ENCODE measurements at places on chromosomes 16 and 17.

GRCh38 chr17:35930211-35931065 lies at the start of gene RDM1:
RDM1 (minus strand) TSS chr17:35930773; CDS start chr17:35930727, 46 bp downstream.
- DNase-seq, result peak; percentile 56

DNA sequence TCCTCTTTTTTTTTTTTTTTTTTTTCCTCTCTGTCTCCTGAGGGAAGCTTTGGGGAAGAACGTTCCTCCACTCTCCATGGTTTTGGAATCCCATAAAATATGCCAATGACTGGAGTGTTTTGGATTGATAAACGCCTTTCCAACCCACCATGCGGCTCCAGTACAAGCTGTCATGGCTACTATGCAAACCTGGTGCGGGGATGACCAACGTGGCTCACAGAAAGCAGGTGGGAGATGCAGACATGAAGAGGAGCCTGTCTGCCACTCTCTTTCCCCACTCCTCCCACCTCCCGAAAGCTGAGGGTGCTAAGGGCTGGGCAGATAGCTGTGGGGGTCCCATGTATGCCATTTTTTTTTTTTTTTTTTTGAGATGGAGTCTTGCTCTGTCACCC lies 69.9 kb upstream of the SEC14L1 start:
- no peak for DNase-seq

GRCh38 chr16:610513-611381 lies 20.0 kb upstream of the WFIKKN1 start:
- DNase-seq, result no peak

DNA sequence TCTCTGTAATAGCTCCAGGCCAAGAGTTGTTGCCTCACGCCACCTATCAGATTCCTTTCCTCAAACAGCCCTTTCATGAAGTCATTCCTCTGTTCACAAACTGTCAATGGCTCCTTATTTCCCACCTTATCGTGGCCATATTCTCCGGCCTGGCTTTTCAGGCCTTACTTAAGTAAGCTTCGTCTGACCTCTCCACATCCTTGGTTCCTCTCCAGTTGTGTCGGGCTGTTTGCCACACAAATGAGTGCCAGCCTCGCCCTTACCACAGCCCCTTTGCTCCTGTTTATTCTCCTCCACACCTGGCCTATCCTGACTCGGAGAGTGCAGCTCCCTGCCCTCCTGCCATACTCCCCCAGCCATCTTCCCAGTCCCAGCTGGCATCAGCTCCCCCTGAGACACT lies 2.0 kb downstream of the TP53I13 start:
- DNase-seq, result no peak

GRCh38 chr16:19874851-19875546 lies 9.6 kb downstream of the GPRC5B start:
- DNase-seq, result no peak

- no peak for DNase-seq
These were observed 24.4 kb downstream of the RBL2 start for GRCh38 chr16:53458635-53459034.

DNA sequence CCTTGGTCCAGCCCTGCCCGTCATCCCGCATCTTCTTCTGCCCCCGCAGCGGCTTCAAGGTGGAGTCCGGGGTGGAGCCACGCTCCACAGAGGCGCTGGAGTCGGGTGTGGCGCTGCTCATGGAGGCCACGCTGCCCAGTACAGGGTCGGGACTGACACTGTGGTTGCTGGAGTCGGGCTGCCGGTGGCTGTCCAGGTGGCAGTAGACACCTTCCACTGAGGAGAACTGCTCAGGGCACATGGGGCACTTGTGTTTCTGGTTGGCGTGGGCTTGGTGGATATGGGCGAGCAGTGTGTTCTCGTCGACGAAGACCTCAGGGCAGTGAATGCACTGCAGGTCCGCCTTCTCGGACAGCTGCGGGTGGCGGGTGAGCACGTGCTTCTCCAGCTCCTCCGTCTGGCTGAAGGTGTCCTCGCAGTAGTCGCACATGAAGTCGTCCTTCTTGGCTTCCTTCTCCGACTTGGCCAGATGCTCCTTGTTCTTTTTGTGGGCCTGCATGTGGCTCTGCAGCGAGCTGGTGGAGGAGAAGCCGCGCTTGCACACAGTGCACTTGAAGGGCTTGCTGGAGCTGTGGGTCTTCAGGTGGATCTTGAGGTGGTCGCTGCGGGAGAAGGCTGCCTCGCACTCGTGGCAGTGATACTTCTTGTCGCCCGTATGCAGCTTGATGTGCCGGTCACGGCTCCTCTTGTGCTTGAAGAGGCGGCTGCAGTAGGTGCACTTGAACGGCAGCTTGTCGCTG lies 217.8 kb downstream of the ZNF423 start:
- no peak for DNase-seq

GRCh38 chr16:25922438-25922837 lies 230.7 kb downstream of the HS3ST4 start:
- DNase-seq, result no peak

DNA sequence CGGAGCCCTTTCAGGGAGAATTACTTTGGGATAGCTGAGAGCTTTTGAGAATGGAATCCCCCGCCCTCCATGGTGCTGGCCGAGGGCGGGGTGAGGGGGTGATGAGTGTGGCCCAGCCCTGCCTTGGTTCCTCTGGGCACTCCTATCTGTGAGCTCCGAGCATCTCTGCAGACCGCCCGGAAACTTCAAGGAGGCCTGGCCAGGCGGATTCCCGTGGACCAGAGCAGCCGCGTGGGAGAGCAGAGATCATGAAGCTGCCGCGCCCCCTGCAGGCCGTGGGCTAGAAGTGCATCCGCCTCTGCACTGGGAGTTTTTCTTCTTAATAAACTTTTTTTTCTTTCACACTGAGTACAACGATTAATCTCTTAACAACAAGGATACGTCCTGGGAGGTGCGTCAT lies 392.9 kb upstream of the EEF2KMT start:
- DNase-seq, result no peak

- DNase-seq, result no peak
These were observed 12.0 kb upstream of the SLC16A5 start for GRCh38 chr17:75075597-75076336.

- DNase-seq, result no peak
These were observed 229.4 kb downstream of the CCDC182 start for GRCh38 chr17:57515662-57516211.

- DNase-seq, result no peak
These were observed 695.9 kb upstream of the CDH8 start for GRCh38 chr16:62732092-62732491.

DNA sequence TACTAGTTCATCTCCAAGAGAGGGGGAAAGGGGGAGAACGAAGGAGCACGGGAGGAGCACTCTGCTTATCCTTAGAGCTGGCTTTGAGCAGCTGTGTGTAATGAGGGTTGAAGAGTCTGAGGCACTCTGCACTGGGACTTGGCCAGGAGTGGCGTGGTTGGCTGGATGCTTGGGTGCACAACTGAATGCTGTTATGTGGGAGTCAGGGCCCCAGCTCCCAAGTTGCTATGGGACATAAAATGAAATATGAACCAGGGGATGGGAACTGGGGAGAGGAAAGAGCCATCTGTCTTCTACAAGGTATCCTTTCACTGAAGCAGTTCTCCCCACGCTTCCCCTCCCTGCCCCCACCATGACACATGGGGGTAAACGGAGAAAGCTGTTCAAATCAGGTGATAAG lies 105.9 kb upstream of the ANKFN1 start:
- DNase-seq, result no peak

DNA sequence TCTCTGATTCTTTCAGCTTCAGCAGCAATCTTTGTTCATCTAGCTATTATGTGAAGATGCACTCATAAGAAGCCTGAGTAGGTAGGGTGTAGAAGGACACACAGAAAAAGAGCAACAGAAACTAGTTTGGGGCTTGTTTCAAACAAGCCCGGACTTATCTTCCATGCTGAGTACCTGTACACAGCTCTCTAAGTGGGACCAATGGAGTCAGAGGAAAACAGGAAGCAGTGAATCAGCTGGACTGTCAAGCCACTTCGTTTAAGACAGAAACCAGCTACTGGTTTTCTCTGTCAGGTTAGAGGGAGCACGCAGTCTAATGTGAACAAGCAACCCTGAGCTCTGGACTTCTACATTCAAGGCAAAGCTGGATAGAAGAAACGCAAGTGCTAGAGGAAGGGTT lies 16.0 kb downstream of the MAP2K6 start:
- DNase-seq, result no peak

DNA sequence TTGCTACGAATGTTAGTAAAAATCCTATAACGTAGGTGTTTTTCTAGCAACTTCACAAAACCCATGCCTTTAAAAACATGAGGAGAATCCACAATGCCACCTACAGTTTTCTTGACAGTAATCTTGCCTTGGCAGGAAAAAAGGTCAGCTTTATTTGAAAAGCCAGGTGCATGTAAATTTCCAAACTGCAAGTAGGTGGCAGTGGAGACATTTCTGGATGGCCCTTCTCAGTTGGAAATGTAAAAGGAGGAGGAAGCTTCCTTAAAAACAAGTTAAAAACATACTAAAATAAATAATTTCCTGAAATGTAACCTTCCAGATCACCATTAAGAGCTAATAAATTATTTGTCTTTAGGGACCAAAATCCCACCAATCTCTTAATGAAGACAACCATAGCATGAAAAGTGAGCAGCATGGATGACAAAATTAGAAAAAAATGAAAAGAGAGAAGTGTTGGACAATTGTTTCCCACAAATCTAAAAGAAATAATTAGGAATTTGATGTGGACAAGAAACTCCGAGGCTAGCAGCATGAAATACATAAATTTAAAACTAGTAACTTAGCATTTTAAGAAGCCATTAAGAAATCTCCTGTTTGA lies 152.2 kb downstream of the SNX11 start:
- no peak for DNase-seq

DNA sequence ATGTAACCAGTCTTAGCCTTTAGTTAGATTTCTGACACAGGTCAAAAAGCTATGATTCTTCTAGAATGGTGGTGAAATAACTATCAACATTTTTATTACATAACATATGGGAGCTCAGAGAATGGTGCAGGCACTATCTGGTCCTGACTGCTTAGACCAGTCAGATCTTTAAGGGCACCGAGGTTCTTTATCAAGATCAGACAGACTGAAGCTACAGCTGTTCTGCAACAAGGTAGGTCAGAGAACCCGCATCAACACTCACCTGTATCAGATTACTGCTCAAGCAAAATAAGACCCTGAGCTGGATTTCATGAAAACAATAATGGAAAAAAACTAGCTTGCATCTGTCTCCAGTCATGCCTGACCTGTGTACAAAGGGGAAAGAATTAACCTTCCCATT lies 160.4 kb downstream of the KCNJ2 start:
- DNase-seq, result no peak

- peak; percentile 9 for DNase-seq
These were observed 146.1 kb downstream of the IRF8 start for GRCh38 chr16:86044881-86045590.

DNA sequence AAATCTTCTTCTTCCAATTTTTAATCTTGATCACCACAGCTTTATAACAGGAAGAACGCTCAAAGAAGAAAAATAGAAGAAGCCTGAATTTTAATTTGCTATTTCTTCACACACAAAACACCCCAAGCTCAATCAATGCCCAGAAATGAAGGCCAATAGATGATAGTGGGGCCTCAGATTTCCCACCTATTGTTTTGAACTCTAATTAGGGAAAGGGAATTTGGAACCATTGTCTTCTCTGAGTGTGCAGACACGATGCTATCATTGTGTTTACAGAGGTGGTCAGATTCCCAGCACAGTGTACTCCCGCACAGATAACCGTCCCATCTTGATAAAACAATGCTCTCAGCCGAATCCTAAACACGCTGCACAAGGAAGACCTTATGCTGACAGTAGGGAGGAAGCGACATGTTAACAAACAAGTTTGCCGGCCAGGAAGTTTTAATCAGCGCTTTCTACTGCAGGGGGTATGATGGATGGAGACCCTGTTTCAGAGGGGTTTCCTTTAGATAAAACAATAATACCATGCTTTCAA lies 684.7 kb downstream of the MAF start:
- DNase-seq, result no peak

- no peak for DNase-seq
These were observed 356 bp downstream of the TUBD1 start for GRCh38 chr17:59892251-59892923.

DNA sequence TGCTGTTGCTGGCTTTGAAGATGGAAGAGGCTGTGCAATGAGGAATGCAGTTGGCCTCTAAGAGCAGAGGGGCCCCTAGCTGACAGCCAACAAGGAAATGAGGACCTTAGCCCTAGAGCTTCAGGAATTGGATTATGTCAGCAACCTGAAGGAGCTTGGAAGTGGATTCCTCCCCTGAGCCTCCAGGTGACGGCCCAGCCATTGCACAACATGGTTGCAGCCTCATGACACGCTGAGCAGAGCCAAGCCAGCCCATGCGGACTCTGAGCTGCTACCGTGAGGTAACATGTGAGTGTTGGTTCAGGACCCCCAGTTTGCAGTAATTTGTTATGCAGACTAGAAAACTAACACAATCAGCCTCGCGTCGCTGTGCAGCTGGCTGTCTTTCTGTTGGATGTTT lies 20.2 kb downstream of the CCDC42 start:
- DNase-seq, result no peak

GRCh38 chr17:50687200-50688066 lies 20.3 kb downstream of the ANKRD40 start:
- no peak for DNase-seq

- DNase-seq, result no peak
These were observed 236.0 kb downstream of the MRTFB start for GRCh38 chr16:14307059-14307526.
